ENCODE measurements at places on chromosomes 12 and 14.
A peak's percentile ranks its signal among the peaks of the same experiment; 100 is the strongest.

GRCh38 chr14:74592476-74593201, 19.4 kb downstream of the LTBP2 start:
- no peak for DNase-seq

DNA sequence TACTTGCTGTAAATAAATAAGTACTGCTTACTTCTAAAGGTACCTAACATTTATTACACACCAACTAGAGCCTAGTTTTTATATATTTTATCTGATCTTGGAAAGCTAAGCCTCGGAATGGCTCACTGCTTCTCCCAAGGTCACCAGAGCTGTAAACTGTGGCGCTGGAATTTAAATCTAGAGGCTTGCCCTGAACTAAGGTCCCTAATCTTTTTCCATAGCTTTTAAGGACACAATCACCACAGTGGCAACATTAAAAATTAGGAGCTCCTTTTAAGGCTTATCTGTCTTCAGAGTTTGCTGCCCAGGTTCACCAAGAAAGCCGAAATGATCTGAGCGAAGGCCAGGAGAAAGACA, 670 bp downstream of the CCNB1IP1 start:
- no peak for DNase-seq

DNA sequence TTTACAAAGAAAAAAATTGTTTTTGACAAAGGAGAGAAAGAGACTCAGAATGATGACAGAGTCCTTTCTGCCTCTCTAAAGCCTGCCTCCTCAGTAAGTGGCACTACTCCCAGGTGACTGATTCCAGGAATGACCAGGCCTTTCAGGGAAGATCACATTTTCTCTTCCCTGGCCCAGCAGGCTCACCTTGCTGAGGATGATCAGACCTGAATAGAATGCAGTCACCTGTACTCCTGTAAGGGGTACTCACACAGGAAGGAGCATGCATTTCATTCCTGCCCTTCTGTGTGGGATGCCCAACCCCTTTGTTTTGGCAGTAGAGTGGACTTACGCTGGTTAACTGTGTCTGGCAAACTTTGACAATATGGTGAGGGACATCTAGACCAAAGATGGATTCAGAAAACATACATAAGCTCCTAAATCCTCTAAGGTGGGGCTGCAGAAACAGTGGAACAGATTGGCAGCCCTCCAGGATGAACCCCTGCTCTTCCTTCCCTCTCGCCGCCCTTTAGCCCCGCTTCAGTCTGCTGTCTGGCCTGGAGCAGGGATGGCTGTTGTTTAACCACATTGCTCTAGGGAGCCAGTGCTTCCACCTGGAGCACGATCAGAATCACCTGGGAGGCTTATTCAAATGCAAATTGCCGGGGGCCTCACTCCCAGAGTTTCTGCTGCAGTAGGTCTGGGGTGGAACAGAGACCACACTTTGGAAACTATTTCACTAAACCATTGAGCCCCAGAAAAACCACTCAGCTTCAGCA, 29.8 kb downstream of the ERG28 start:
- no peak for DNase-seq

DNA sequence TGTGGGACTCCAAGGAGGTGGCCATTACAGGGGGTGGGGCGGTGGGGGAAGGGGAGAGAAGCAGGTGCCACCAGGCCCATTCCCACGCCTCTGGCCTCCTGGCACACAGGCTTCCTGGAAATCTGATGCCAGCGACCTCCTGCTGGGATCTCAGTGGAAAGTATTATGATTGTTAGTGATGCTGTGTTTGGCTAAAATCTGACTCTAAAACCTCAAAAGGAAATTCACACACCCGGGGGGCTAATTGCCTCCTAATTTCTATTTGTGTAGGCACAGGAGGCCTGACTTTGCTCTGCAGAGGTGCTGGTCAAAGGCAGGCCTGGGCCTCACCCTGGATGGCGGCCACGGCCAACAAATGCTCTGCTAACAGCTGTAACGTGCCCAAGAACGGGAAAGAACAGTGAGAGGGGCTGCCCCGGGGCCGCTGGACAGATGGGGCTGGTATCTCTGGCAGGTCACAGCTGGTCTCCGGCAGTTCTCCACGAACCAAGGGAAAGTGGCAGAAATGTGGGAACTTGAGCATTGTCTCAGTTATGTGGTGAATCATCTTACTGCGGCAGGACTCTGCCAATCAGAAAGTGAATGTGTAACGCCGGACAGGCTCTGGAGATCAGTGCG, 14.3 kb downstream of the FAM181A start:
- peak; percentile 84 for DNase-seq

DNA sequence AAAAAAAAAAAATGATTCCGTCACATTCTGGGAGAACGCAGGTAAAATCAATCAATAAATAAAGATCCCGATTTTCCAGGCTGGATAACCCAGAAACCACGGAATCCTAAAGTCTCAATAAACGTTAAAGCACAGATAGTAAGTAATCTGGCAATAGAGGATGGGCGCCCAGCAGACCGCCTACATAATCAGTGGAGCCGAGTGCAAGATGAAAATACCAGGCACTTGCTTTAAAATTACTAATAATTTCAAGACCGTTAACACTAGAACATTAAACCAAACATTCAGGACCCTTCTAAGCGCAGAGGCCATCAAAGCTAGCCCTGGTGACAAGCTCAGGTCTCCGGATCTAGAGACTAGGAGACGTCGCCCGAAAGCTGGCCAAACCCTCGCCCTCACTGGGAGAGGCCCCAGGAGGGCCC, 1.2 kb upstream of the DCAF11 start:
- no peak for DNase-seq

DNA sequence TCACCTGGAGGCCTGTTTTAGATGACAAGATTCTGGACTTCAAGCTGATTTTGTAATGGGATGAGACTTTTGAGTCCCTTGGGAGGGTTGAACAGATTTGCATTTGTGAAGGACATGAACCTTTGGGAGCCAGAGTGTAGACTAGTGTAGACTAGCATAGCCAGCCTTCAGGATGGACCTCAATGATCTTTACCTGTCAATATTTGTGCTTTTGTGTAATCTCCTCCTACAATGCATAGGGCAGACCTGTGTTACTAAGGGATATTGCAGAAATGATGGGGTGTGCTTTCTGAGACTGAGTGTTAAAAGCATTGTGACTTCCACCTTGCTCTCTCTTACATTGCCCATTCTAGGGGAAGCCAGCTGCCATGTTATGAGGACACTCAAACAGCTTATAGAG, 9.9 kb upstream of the LRP10 start:
- no peak for DNase-seq

GRCh38 chr12:118103601-118104382, at the start of gene VSIG10:
Gene VSIG10, minus strand, starts transcription at chr12:118104011. Its CDS starts 340 bp downstream, at chr12:118103671.
- no peak for DNase-seq

GRCh38 chr12:1277905-1278304, 286.9 kb downstream of the ERC1 start:
- no peak for DNase-seq

DNA sequence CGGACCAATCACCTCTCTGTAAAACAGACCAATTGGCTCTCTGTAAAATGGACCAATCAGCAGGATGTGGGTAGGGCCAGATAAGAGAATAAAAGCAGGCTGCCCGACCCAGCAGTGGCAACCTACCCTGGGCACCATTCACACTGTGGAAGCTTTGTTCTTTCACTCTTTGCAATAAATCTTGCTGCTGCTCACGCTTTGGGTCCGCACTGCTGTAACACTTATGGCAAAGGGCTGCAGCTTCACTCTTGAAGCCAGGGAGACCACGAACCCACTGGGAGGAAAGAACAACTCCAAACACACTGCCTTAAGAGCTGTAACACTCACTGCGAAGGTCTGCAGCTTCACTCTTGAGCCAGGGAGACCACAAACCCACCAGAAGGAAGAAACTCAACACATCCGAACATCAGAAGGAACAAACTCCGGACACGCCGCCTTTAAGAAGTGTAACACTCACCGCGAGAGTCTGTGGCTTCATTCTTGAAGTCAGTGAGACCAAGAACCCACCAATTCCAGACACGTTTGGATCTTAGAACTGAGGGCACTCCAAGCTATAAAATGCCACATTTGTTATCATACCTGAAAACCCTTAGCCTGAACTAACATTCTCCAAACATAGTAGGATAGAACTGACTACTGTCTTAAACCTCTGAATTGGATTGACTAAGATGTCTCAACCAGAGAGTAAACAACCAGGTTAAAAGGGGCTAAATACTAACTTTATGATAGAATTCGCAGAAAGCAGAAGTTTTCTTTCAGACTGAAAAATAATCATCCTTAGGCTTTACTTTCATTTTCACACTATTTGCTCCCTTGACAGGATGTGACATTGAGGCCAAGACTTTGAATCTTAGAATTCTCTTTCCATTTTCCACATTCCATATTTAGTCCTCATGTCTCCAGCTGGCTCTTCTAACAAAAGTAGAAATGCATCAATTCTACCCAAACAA, 33.6 kb downstream of the CDKL1 start:
- DNase-seq = no peak

GRCh38 chr12:126905752-126906151, 1361.2 kb upstream of the TMEM132C start:
- no peak for DNase-seq

GRCh38 chr12:23431006-23431405, 518.5 kb downstream of the SOX5 start:
- DNase-seq = no peak

Measured in smooth muscle cell of the brain vasculature (primary cell).